T-helper 17 cell (primary cell): ENCODE measurements at places on chromosomes 1 and 21. TPM values are rescaled to one million over a fixed set of nuclear protein-coding genes. Genes with fewer than 3 reads are reported as not detected.

Gene TRNP1
- total RNA-seq: 0.22 TPM

Gene G0S2
- 6.6 TPM for total RNA-seq

DNA sequence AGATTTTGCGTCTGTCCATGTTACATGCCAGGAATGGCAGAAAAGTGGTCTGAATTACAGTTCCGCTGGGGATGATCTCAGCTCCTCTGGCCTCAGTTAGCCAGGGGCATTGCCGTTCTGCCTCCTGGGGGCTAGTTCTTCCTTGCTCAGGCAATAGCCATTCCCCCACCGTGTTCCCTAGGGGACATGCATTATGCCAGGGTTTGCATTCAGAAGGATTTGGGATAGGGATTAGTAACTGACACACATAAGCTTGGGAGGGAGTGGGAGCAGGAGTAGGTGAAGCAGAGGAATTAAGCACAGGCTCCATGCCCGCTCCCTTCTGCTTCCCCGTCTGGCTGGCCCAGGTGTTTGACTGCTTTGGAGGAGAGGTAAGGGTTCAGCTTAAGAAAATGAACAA, 12.7 kb downstream of the LRRC71 start:
- H3K27ac ChIP-seq: no peak overlapping the region
- peaks cover 9% of the 10 kb centered on the region for H3K36me3 ChIP-seq
- H3K4me3 ChIP-seq: no peak overlapping the region
- no peak for DNase-seq
- H3K4me1 ChIP-seq: peaks cover 15% of the 10 kb centered on the region

Gene TRIM63
- not detected for total RNA-seq

- H3K27ac ChIP-seq: no peak overlapping the region
- peaks cover 5% of the 10 kb centered on the region for H3K4me1 ChIP-seq
- no peak for DNase-seq
Observed at GRCh38 chr1:159959451-159959850, 5.4 kb upstream of the SLAMF9 start.

Gene GLMP
- 21.2 TPM for total RNA-seq
